MM.1S (cell line): ENCODE measurements at places on chromosomes 6 and 20.

GRCh38 chr6:14312587-14312986 is 195.0 kb downstream of the CD83 start:
- no peak for DNase-seq

- no peak for DNase-seq
Measured at GRCh38 chr6:20661721-20662120, 127.5 kb downstream of the CDKAL1 start.

DNA sequence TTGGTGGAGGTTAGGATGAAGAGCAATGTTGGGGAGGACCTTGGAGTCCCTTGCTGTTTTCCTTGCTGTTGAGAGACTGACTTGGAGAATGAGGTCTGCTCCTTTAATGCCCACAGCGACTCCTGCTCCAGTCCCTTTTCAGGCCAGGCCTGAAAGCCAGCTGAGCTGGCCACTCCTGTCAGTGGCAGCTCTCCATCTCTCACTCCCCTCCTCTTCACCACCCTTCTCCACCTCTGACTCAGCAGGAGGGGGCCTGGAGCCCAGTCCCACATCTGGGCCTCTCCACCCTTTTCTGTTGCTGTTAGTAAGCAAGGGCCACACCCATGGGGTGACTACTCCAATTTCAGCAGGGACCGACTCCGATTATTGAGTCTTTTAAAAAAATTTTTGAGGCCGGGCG is 2.2 kb downstream of the SNX21 start:
- no peak for DNase-seq

DNA sequence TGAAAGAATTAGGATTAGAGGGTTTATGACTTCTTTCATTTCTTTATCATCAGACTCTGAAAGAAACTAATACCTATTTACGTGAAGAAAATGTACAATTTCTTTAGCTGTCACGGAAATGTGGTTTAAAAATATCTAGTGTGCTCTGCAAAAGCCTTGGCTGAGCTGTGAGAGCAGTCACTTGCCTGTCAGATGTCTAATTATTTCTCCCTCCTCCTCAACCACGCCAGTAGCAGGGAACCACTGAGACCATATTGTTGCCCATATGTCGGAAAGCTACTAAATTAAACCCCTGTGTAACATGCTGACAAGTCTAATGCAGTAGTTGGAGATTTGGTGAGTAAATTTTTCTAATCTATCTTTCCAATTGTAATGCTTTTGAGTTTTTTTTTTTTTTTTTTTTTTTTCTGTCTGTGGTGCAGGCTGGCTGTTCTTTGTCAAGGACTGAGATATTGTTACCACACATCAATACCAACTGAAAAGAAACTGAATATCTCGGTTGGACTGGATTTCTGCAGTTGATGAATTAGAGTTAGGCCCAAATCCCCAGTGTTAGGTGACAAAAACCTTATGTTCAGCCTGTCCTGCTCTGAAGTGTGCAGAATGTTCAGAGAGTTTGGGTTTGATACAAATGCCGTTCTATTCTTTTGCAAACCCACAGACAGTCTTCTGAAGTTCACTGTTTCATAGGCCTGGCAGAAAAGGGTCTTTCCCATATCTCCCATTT is 302.9 kb upstream of the SYNCRIP start:
- no peak for DNase-seq

GRCh38 chr6:113394216-113394615 is 462.9 kb upstream of the MARCKS start:
- DNase-seq: no peak

DNA sequence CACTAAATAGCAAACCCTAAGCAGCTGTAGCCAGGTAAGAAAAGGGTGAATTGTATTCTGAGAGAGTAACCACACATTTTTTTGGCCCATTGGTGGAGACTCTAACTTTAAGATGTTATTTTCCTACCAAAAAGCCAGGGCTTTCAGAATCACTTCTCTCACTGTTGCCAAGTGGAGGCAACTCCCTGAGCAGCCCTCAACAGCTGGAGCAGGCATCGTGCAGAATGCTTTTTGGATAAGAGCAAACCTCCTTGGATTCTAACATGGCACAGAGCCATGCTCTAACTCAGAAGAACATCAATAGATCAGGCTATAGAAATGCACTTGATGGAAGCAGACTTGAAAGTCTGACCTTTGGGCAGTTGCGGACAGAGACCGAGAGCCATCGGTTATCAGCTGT is 722.2 kb upstream of the CHD6 start:
- no peak for DNase-seq

GRCh38 chr20:14055127-14055742 is 59.9 kb downstream of the MACROD2 start:
- DNase-seq: peak; percentile 51

DNA sequence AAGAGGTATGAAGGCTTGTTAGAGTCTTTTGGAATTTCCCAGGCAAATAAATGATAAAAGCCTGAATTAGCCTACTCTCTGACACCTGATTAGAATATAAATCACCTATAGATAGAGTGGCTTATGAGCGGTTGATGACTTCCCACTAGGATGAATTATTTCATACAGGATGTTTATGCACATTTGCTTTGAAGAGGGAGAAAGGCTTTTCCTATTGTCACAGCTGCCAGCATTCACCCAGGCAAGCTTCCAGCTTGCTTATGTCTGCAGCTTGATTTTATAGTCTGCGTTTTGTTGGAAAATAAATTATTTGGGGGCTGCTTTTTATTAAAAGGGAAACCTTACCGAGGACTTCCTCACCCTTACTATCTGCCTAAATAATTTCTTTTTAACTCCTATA is 51.3 kb upstream of the EIF2S2 start:
- no peak for DNase-seq

DNA sequence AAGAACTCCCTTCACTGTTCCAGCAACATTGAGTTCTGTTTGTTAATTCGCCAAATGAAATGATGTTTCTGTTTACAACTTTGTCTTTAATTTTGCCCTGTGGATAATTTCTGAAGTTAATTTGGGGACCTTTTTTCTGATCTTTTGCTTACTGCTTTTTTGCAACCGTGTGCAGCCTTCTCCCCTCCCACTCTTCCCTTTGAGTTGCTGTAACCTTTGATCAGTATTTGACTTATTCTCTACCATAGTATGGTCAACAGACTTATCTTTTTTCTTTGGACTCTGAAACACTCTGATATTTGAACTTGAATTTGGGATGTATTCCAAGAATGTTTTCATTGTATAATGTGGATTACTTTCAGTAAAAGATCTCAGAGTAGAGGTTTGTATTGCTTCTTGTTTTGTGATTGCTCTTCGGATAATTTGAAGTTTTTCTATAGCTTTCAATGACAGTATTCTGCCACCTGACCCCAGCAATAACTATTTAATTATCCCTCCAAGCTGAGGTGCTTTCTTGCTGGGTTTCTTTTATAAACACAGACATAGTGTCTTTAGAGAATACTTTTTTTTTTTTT is 46.2 kb downstream of the LRRN4 start:
- DNase-seq: no peak

DNA sequence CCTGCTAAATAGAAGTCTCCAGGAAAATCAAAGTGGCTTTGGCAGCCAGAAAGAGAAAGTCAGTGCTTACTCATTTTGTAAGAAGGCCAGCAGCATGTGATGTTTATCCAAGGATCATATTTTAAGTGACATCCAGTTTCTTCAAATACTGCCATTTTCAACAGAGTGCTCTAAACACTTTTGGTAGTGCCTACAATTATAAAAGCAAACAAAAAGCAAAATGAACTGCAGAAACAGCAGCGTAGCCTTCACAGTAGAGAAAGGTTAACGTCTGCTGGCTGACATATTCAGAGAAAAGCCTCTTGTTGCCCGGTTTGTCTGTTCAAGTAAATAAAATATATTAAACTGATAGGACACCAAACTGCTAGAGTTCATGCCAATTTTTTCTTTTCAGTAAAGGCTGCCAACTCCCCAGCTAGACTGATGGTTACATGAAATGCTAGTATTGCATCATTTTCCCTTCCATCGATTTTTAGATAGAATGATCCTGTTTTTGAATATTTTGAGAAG is 705.7 kb upstream of the SLC35B3 start:
- no peak for DNase-seq

- no peak for DNase-seq
Measured at GRCh38 chr6:82494367-82494766, 130.8 kb downstream of the TPBG start.

GRCh38 chr20:63574156-63574828 is at the start of gene HELZ2:
TSS of gene HELZ2 (minus strand) at chr20:63574239. CDS start at chr20:63572385, 1,854 bp downstream.
- DNase-seq: peak; percentile 78

- DNase-seq: no peak
Measured at GRCh38 chr6:136718476-136718875, 73.8 kb downstream of the MAP3K5 start.

DNA sequence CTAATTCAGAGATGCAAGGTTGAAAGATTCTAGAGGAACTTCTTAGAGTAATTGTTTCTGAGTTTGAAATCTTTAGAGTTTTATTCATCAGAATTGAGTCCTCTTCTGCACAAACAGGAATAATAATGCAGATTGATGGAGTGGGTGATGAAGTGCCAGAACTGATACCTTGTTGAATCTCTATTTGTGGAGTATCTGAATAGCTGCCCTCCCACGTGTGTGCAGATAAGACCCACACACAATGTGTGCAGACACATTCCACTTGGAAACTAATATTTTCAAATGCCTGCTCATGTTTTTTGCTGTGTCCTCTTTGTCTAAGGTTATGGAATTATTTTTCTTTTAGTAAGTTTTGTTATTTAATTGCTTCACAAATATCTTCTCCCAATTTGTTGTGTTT is 1167.8 kb upstream of the MAP3K7 start:
- DNase-seq: no peak

DNA sequence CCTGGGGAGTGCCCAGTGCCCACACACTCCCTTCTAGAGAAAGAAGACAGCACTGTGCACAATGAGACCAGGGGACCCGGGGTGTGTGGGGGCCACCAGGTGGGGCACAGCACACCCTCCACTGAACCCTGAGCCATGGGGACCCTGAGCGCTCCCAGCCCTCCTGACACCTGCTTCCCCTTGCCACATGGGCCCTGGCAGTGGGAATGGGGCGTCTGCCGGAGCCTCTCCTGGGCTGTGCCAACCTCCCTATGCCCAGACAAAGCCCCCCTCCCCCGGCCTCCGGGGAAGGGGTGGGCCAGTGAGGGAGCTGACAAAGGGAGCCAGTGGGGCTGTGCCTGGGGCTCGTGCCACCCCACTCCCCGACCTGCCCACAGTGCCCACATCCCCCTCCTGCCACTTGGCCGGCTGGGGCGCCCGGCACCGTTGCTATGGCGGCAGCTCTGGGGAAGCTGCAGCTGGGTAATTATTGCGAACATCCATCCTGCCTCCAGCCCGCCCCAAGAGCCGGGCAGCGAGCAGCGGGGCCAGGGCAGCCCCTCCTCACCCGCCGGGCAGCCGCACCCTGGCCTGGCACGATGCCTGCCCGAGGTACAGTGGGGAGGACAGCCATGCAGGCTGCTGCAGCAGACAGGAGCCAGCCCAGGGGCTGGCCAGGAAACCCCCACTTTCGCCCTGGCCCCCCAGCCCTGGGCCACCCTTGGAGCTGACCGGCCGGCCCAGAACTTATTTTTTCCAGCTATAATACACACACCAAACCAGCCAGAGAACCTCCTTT is 41.9 kb upstream of the NOL4L start:
- no peak for DNase-seq

DNA sequence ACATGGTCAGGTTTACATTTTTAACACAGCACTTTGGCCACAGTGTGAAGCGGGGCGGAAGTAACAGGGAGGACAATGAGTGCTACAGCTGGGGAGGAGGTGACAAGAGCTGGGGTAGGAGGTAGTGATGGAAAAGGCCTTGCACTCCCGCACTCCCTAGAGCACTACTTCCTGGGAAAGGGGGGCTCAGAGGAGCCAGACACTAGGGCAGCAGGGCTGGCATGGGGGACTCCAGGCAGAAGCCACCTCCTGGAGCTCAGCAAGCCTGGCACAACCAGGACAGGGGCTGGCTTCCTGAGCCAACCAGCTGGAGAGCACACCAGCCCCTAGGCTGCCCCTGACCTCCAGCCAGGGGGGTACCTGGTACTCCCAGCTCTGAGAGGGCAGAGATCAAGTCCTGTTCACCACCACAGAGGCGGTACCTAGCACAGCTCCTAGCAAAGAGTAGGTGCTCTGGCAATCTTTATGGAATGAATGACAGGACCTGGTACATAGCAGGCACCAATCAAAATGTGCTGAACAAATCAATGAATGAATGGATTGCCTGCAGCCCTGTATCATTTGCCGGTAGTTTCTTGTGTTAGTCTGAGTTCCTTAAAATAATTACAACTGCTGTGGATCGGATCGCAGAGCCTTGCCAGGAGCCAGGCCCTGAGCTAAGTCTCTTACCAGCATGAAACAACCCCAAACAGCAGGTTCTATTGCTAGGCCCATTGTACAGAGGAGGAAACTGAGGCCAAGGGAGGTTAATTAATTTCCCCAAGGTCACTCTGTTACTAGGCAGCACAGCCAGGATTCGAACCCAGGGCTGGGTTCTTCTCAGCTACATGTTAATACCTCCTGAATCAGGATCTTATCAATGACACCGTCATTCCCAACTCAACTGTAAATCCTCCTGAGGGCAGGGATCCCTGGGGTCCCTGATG is 15.5 kb downstream of the NOL4L start:
- DNase-seq: no peak

GRCh38 chr6:149563203-149563927 is 2.8 kb upstream of the GINM1 start:
- no peak for DNase-seq

DNA sequence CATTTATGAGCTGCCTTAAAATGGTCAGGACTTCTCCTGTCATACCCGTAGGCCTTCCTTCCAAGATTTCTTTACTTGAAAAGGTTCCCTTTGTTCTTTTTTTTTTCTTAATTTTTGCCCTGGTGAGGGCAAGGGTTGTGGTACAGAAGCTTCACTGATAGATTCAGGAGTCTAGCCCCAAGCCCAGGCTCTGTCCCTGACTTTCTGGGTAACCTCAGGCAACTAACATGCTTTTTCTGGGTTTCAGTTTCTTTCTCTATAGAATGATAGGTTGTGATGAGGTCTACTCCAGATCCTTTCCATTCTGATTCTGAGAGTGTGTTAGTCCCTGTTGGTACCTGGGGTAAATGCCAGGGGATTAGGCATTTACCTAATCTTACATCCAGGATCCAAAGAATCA is 21.2 kb downstream of the SNPH start:
- DNase-seq: peak; percentile 79

- peak; percentile 96 for DNase-seq
Measured at GRCh38 chr20:3101737-3102574, 17.4 kb upstream of the AVP start.

DNA sequence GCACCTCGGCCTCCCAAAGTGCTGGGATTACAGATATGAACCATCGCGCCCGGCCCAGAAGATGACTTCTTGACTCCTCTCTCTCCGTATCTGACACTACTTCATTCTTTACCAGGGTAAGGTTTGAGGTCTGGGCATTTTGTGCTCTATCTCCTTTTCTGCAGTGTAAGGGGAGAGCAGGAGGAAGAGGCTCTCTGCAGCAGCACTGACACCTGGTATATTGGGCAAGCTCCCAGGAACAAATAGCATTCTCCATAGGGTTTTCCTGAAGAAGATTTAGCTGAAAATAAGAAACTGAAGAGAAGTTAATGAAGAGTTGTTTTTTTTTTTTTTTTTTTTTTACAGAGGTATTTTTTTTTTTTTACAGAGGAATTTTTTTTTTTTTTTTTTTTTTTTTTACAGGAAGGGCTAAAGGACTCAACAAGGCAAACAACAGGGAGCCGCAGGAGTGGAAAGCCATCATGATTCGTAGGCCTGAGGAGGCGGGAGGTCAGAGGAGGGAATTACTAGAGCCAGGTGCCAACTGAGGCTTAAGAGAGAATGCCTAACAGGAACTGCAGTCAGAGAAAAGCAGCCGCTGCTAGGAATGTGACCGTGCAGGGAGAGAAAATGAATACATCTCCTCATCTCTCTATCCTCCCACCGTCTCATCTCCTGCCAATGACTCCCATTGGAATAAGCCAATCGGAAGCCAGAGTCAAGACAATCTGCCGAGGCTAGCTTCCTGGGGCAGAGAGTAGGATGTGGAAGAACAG is 34.7 kb upstream of the ADGRF4 start:
- DNase-seq: no peak
